ENCODE measurements at places on chromosomes 16 and 17.
A peak's percentile ranks its signal among the peaks of the same experiment; 100 is the strongest.

GRCh38 chr17:17675925-17676534, 5.2 kb upstream of the RAI1 start:
- peak; percentile 60 for DNase-seq

- no peak for DNase-seq
Measured at GRCh38 chr16:62585041-62585545, 548.9 kb upstream of the CDH8 start.

DNA sequence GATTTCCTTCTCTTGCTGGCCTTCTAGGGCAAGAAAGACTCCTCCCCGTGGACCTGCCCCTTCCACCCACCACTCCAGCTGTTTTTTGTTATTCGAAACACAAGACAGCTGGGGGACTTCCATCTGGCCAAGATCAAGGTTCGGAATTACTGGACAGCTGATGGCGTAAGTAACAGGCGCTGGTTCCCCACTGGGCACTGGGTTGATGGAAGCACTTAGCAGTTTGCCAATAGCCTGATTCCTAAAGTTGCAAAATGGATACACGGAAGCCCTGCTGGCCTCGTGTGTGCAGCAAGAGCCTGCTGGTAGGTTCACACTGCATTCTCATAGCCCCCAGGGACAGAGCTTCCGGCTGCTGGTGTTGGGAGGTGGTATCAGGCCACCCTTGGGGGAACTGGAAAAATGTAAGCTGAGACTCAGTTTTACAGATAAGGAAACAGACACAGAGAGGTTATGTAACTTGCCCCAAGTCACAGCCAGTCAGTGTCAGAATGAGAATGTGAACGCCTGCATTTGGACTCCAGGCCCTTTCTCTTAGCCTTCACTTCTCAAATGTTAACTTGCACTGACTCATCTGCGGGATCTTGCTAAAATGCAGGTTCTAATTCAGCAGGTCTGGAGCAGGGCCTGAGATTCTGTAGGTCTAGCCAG, 171.7 kb downstream of the KATNIP start:
- DNase-seq, result peak; percentile 94

DNA sequence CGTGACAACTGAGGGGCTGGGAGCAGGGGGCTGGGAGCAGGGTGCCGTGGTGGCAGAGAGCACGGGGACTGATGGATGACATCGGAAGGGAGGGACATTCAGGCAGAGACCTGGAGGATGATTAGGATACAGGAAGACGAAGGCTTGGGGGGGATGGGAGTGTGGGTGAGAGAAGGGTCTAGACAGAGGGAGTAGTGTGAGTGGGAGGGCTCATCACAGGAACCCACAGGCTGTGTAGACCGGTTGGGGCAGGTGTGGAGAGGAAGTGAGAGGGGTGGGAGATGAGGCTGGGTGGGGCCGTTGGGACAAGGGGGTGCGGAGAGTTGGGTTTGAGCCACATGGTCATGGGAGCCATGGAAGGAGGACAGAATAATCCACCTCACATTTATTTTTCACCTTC, 83.8 kb downstream of the RAP1GAP2 start:
- no peak for DNase-seq

GRCh38 chr16:87492291-87492630, 563 bp downstream of the ZCCHC14 start:
- DNase-seq, result no peak

DNA sequence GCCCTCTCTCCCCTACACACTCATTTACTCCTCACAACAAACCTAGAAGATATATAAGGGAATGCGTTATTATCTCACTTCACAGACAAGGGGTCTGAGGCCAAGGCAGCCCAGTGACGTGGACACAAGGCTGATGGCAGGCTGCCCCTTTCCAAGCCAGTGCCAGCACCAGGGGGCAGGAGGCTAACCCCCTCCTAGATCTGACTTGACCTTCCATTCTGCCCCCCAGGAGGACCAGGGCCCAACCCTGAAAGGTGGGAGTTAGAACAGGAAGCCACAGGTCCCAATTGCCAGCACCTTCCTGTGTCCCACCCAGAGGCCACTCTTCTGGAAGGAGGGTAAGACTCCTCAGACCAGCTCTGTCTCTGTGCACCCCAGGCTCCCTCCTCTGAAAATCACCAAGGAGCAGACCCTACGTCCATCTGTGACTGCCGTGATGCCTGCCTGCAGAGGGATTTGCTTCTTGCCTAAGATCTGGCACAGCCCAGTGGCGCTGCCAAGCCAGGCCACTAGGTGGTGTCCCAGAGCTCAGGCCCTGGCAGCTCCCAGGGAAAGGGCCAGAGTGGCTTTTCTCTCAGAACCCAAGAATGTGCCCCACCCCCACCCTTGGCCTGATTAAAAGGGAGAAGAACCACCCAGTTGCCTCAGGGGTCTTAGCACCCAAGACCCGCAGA, 42.4 kb upstream of the MRPS23 start:
- DNase-seq, result peak; percentile 84

- DNase-seq, result no peak
Measured at GRCh38 chr16:28180655-28181460, 30.9 kb downstream of the XPO6 start.
